NCI-H1694 treated with DMSO at 0.1 percent for 48 hours (cell line): ENCODE measurements at places on chromosomes 13 and 19.

- DNase-seq = no peak
These were observed 11.8 kb downstream of the TGFB1 start for GRCh38 chr19:41341669-41342490.

DNA sequence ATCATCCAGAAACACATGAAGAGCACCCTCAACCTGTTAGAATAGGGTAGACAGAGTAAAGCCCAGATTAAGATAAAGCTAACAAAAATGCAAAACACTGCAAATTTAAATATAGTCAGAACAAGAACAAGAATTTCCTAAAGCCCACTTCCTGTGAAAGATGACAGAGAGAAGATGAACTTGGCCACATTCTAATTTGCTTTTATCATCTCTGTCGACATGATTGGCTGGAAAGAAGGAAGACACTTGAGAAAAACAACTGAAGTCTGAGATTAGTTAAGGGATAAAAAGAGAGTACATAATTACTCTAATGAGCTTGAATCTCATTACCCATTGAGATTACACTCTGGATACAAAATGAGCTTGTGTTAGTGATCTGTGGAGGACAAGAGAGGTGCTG is 537.6 kb downstream of the KLF5 start:
- no peak for DNase-seq

DNA sequence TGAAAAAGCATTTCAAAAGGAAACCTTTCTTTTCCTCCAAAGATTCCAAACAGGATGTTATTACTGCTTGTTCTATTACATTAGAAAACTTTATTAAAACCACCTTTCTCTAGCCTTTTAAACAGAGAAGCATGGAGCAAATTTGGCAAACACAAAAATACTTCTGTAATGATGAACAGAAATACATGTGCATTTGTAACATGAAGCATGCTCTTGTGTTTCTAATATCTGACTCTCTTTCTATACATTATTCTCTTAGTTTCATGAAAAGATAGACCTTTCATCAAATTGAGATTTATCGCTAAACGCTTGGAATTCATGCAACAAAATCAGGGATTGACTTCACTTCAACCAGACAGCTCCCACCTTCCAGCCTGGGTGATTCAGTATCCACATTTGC is 152.8 kb upstream of the IRS2 start:
- DNase-seq = no peak

- DNase-seq = peak; percentile 28
These were observed 6.6 kb downstream of the SLITRK5 start for GRCh38 chr13:87677496-87678371.

DNA sequence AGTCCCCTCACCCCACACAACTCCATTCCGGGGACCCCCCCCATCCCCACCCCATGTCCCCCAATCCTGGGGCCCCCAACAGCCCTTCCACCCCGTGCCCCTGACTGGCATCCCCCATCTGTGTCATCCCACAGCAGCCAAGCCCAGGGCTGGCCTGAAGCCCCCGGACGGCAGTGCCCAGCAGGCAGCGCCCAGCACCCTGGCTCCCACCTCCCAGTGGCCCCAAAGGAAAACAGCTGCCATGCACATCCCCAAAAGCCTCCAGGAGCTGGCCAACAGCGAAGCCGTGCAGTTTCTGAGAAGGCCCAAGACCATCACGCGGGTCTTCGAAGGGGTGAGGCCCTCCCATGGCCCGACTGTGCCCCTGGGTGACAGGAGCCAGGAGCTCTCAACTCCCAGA is 1.4 kb downstream of the SYNGR4 start:
- no peak for DNase-seq

GRCh38 chr13:33262997-33263396 is 22.6 kb downstream of the STARD13 start:
- DNase-seq = no peak

GRCh38 chr13:24087605-24088225 is 72.8 kb upstream of the SPATA13 start:
- DNase-seq = no peak

- peak; percentile 3 for DNase-seq
These were observed 56.3 kb downstream of the PSG3 start for GRCh38 chr19:42683917-42684513.

DNA sequence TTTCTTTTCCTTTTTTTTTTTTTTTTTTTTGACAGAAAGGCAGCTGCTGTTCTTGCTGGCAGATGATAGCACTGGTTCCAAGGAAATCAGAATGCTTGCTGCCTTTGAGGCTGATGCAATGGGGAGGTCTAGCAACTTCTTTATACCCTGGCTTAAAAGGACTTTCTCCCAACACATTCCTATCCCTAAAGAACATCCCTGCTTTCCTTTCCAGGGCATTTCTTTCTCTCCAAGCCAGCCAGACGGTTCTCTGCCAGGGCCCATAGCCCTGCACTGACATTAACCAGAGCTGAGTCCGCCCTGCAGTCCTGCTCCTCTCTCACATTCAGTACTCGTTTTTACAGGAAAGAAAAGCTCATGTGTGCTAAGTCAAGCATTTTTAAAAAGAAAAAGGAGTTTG is 133.9 kb upstream of the WASF3 start:
- DNase-seq = no peak

- no peak for DNase-seq
These were observed 14.7 kb upstream of the POSTN start for GRCh38 chr13:37613236-37613635.

- DNase-seq = no peak
These were observed 10.8 kb downstream of the GPR183 start for GRCh38 chr13:99296398-99296797.

DNA sequence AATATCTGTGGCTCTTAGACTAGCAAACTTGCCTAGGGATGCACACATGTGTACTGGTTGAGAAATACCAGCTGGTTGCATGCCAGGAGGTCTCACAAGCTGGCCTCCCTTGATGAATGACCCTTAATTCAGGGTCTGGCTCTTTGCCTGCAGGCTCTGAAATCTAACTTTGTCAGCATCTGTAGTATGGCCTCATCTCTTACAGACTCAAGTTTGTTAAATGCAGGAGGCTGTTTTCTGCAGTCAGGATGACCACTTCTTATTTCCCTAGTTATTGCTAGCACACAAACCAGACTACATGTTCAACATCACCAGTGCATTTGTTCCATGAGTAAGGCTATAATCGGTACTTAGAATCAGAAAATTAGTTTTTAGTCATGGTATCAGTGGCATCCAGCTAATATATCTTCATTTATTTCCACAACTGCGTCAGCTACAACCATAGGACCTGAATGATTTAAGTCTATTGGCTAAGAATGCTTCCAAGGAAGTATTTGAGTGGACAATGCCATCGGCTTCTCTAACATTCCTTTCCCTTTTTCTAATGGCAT is 23.3 kb upstream of the POSTN start:
- no peak for DNase-seq
